Activated effector memory CD4-positive, alpha-beta T cell treated with Interleukin-2 at 50 U/mL for 16 hours (primary cell): ENCODE measurements at places on chromosomes 11 and 22.

GRCh38 chr11:70360211-70360610 lies 38.1 kb upstream of the CTTN start:
- no peak for DNase-seq

GRCh38 chr22:41917903-41918791 lies 3.3 kb upstream of the SHISA8 start:
- no peak for DNase-seq

DNA sequence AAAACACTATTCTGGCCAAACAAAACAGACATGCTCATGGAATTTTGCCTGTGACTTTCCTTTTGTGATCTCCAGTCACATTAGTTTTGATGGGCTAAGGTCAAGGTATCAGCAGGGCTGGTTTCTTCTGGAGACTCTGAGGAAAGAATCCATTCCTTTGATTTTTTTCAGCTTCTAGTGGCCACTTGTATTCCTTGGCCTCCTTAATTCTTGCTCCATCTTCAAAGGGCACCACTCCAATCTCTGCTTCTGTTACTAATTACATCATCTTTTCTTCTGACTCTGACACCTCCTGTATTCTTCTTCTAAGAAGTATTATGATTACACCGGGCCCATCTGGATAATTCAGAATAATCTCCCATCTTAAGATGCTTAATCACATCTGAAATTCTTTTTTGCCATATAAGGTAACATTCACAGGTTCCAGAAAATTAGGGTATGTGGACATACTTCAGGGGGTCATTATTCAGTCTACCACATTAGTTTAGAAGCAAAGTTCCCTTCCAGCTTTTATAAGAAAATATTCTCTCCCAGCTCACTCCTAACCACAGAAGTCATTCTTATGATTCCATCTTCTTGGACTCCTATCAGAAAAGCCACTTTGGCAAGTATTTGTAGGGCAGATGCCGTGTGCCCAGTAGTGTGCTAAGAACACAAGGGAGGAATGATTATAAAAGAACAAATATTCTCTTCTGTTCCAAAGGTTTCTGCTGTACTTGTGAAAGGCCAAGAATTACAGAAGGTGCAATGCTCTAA lies 56.4 kb upstream of the FSHB start:
- DNase-seq, result no peak

GRCh38 chr11:132343445-132344175 lies 973.2 kb downstream of the NTM start:
- no peak for DNase-seq

- no peak for DNase-seq
Observed at GRCh38 chr11:548700-549603, 11.6 kb downstream of the LMNTD2 start.

DNA sequence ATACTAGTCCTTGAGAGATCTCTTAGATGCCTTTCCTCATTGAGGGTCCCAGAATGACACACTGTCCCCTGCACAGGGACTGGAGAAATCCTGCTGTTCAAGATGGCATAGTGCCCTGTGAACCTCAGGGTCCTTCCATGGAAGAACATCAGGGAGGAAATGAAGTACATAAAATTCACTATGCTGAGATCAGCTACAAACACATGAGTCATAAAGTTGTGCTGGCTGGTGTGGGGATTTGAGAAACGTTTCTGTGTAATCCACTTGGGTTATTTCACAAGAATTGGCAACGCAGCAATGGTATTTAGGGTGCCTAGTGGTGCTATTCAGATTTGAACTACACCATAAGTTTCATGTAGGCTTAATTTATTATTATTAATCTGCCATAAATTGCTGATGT lies 174.4 kb downstream of the MAML2 start:
- no peak for DNase-seq

DNA sequence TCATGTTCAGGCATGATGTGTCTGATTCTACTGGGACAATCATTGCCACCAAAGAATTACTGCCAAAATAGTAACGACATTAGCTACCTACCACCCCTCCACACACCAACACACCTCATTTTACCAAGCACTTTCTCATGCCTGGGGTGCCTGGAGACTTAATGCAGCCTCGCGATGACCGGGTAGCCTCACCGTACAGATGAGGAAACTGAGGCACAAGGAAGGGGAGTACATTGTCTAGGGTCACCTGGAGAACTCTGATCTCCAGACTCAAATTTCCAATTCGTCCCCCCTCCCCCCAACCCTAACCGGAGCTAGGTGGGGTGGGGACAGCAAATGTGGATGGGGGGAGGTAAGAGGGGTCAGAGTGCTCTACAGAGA lies 2.7 kb upstream of the RTN4RL2 start:
- DNase-seq, result no peak

DNA sequence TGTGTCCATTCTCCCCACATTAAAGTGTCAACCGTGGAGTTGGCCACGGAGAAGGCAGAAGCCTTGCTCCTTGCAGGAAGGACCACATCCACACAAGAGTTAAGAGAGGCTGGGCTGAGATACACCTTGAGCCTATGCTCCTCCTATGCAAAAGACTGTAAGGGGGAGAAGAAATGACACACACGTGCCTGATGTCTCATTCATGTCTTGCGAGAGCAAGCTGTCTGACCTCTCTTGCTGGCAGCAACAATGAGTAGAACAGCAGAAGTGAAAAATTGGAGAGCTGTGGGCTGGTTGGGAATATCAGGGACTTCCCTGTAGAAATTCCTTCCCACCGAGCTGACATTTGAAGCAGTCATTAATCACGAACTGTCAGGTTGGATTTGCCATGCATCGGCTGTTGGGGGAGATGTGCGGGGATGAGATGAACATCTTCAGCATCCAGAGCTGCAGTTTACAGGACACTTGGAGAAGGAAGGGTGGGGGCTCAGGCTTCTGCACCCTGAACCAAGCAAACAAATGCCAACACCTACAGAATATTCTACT lies 139.3 kb downstream of the MYO18B start:
- no peak for DNase-seq

- DNase-seq, result no peak
Observed at GRCh38 chr11:104361975-104362374, 198.0 kb upstream of the PDGFD start.

DNA sequence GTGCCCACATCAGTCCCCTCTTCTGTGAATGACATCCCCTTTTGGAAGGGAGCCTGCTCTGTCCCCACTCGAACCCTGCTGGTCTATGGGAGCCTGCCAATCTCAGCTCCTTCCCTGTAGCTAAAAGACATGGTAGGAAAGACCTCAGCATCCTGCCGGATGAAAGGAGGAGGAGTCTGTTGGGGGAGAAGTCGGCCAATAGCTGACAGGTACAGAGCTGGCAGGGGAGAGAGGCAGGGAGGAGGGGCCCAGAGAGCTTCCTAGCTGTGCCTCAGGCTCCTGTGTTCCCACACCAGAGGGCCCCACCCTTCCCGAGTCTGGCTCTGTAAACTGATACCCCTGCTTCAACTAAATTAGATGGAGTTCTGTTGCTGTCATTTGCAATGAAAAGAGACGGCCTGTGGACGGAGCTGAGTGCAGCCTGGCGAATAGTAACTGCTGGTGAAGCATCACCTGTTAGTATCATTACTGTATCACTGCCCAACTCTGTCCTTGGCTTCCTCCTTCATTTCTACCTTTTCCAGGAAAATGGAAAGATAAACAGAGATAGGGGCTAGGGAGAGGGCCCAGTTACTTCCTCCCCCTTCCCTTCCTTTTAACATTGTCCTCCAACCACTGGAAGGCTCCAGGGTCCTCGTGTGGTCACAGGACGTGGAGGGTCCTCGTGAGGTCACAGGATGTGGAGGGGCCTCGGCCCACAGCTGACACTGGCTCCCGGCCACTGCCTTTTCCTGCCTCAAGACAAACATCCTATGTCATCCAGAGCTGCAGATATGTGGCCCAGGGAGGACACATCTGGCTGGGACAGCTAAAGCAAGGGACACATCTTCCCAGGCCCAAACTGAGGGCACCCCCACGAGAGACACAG lies 15.1 kb downstream of the FXYD6 start:
- DNase-seq, result no peak

DNA sequence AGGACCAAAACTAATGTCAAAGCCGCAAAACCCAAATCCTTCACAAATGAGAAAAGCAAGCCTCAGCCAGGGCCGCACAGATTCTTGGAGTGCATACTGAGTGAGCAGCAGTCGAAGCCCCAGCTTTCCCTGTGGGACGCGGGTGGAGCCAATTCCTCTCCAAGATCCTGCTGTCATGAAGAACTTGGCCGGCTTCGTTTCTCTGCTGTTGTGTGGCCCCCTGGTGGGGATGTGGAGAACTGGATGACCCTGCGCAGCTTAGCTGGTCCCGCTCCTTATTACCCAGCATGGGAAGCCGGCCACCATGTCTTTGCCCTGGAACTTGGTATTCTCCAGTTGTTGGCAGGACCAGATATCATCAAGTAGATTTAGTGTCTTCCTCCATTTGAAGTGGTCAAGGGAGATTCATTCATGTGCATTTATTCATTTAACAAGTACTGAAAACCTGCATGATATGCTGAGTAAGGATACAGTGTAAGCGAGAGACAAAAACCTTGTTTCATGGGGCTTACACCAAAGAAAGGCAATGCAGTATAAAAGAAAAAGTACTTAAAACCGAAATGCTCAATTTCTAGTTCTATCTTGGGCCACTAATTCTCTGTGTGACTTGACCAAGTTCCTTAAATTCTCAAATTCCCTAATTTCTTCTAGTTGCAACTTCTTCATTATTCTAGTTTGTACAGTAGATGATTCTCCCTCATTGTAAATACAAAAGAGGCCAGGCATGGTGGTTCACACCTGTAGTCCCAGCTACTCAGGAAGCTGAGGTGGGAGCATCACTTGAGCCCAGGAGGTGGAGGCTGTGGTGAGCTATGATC lies 56.7 kb upstream of the CRTAM start:
- DNase-seq, result peak; percentile 52

DNA sequence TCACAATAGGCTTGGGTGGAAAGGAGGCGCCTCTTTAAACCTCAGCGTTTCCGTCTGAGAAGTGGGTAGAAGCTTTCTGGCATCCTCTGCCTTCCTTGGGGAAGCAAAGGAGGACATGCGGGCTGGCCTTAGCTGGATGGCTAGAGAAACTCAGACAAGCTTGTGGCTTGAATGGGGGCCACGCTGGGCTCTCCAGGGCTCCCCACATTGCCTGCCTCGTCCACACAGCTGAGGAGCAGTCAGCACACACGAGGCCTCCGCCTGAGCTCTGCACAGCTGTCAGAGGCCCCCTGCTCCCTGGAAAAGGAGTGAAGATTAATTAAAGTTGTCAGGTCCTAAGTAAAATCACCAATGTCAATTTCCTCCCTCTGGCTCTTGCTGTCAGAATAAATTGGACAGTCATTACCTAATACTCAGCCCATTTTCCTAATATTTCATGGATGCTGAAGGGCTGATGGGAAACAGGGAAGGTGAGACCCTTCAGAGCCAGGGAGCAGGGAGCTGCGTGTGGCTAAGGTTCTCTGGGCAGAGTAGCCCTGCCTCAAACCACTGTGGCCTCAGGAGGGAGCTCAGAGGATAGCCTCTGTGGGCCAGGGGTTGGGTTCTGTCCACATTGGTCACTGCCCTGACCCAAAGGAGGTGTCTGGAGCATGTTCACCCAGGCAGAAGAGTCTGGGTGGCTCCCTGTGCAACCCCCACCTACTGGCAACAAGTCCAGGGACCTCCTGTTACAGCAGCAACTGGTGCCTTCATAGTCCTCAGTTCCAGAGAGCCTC lies 118.3 kb upstream of the CD82 start:
- DNase-seq, result no peak

DNA sequence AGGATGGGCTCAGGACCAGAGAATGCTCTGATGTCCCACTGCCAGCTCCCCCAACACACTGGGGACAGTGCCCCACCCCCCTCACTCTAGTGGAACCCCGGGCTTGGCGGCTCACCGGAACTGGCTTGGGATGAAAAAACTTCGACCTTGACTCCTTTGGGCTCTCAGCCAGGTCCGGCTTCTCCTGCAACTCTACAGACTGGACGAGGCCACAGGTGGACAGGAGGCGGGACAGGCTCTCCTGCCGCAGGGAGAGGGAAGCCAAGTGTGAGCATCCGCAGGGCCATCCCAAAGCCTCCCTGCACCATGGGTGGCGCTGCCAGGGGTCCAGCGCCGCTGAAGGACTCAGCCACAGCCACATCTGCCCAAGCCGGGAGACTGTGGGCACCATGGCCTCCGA lies 3.7 kb downstream of the RRP7A start:
- no peak for DNase-seq

GRCh38 chr11:120169981-120170698 lies 32.2 kb upstream of the TRIM29 start:
- no peak for DNase-seq

GRCh38 chr11:10743354-10744000 lies 7.6 kb upstream of the CTR9 start:
- DNase-seq, result peak; percentile 24

DNA sequence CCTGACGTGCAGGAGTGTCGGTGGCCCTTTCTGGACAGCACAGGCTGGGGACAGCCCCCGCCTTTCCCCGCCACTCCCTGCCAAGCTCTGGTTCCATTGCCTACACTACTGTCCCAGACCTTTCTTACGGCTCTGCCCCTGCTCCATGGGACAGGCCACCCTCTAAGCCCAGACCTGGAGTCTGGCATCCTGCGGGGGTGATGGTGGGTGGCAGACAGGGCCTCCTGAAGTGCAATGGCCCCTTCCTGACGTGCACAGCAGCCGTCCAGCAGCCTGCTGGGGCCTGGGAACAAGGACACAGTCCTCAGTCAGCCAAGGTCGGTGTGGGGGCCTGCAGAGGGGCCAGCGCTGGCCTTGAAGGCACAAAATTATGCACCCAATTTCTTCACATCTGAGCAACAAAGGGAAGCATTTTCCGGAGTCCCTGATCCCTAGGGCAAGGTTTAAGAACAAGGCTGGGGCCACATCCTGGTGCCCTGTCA lies 79.7 kb upstream of the KCNQ1OT1 start:
- no peak for DNase-seq

- DNase-seq, result no peak
Observed at GRCh38 chr22:27226666-27227065, 569.3 kb downstream of the MIAT start.

GRCh38 chr11:18394928-18395734 lies 768 bp downstream of the LDHA start:
- peak; percentile 11 for DNase-seq

- DNase-seq, result no peak
Observed at GRCh38 chr22:21755851-21756284, 20.3 kb upstream of the YPEL1 start.

- DNase-seq, result no peak
Observed at GRCh38 chr22:37354261-37354660, 72.0 kb downstream of the CYTH4 start.

GRCh38 chr22:46911346-46911745 lies 148.9 kb downstream of the TBC1D22A start:
- DNase-seq, result no peak
